ENCODE measurements at places on chromosomes 3 and 15. TPM values are rescaled to one million over a fixed set of nuclear protein-coding genes. Genes with fewer than 3 reads are reported as not detected.

PROK2 gene
- total RNA-seq: not detected

CNTN3 gene
- 10.5 TPM for total RNA-seq

GRCh38 chr15:83769411-83769999, 115.6 kb downstream of the ADAMTSL3 start:
- DNase-seq: no peak

DNA sequence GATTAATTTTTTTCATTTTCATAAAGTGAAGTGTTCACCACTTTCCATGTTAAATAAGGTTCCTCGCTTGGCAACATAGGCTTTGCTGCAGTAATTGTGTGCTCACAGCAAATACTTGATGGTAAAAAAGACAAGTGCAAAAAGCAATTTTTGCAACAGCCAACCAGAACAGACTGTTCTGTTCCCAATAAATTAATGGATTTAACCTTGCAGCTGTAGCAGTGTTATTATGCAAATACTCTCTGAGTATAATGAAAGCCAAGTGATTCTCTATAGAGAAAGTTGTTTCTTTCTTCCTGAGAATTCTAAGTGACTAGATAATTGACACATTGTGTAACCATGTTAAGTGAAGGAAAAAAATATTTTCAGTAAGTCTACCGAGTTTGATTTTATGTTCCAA, 183.7 kb upstream of the NAALADL2 start:
- no peak for DNase-seq
